ENCODE measurements at places on chromosomes 12 and 14. TPM values are rescaled to one million over a fixed set of nuclear protein-coding genes. Genes with fewer than 3 reads are reported as not detected.

GRCh38 chr12:48151103-48151771 lies 6.1 kb downstream of the ASB8 start:
- DNase-seq = no peak

DNA sequence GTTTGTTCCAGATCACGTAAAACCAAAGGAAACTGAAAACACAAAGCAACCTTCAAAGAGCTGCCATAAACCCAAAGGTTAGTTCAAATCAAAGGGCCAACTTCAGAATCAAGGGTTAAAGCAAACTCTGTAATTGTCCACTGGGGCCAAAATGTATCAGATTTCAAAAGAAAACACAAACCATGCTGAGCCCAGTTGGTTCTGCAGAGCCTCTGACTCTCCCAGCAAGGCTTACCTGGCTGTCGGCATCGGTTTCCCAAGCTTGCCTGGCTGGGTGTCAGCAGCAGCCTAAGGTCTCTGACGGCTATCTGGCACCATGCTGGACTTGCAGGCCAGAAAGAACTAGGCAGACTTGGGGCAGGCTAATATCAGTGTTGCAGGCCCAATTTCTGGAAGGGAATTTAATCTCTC lies 125.3 kb downstream of the DAD1 start:
- DNase-seq = peak; percentile 84

DNA sequence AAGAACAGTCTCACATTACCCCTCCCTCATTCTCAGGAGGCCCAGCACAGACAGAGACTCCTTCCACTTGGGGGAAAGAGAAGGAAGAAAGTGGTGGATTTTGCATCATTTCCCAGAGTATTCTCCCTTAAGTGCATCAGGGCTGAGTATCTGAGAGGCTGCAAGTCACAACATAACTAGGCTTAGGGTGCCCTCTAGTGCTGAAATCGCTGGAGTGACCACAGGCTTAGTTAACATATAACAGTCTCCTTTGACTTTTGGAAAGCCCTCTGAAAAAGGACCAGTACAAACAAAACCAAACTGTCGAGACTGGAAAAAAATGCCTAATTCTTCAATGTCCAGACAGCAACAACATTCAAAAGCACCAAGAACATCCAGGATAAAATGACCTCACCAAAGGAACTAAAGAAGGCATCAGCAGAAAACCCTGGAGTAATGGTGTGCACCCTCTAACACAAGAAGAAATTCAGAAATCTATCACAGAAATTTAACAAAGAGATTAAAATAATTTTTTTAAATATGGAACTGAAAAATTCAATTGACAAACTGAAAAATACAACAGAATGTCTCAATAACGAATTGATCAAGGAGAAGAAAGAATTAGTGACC lies 412.3 kb downstream of the RPS29 start:
- DNase-seq = peak; percentile 5

DNA sequence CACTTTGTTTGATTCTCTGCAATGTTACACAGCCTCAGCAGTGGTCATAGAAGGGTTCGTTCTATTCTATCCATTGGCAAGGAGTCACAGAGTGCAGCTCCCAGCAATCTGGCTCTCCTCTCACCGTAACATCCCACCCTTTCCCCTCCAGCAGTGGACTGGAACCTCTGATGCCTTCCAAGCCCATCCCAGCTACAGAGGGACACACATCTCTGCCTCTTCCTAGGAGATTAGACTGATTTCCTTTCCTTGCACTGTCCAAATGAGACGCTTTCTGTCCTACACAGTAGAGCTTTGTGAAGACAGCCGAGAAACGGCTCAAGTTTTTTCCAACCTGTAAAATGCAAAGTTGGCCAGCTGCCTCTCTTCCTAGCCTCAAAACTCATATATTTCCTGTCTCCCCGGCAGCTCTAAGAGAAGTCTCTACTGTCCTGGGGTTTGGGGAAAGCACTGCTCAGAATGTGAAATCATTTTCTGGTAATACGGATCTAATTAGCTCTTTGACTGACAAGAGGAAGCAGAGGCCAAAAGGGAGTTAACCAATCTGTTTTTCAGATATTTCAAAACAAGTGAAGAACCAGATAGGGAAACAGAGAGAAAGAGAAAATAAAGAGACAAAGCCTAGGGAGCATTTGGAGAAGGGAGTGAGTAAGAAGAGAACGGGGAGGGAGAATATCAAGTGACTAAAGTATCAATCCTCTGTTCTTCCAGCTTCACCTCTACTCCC lies 516 bp downstream of the NINJ2 start:
- peak; percentile 17 for DNase-seq

- no peak for DNase-seq
Measured at GRCh38 chr14:74488786-74489397, 4.2 kb downstream of the NPC2 start.

DNA sequence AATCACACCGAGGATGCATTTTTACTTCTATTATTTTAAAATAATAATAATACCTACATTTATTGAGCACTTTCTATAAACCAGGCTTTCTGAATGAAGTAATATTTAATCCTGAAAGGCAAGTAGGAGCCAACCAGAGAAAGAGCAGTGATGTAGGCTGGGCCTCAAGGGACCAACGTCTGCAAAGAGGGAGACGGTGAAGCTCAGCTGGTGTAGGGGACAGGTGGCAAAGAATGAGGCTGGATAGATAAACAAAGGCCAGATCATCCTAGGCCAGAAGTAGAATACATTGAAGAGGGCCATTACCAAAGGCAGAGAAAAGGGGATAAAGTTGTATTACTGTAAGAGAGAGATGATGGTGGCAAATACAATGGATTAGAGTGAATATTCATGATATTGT lies 810 bp upstream of the TMBIM4 start:
- no peak for DNase-seq

The PELI2 gene
- 0.10 TPM for total RNA-seq

The IFI27 gene
- total RNA-seq = not detected

The TM7SF3 gene
- 105 TPM for total RNA-seq

The SLCO1B1 gene
- not detected for total RNA-seq

All from G401 (cell line).